ENCODE measurements at places on chromosomes 7 and 10.

DNA sequence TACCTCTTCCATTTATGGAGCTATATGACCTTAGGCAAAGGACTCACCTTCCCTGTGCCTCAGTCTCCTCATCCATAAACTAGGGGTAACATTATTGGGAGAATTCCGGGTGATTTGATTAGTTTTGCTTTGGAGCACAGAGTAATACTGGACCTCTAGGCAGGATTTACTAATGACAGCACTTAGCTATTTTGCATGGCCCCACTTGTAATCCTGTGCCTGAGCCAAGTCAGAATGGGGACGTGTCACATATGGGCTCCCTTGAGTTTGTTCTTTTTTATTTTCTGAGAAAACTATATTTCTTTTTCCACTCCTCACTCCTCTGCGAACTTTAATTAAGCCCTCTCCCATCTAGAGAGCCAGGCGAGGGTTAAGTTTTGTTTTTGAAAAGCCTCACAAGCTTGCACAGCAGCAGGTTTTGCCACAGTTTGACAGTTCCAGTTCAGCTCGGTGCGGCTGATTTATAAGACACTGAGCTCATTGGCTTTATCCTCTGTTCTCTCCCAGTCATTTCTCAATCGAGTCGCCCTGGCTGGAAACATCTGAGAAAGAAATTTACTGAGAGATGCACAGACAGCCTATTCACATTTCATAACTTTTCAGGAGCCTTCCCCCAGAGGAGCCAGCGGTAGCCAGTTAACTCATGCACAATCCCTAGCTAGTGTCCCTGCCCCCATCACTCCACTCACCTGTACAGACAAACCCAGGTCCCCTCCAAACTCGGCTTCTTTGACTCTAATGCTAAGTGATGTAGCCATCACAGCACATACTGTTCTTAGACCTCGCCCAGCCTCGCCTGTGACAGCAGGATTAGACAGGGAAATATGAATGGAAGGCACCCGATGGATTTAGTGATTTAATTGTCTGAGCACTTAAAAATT lies 441.9 kb upstream of the NPVF start:
- DNase-seq = no peak

DNA sequence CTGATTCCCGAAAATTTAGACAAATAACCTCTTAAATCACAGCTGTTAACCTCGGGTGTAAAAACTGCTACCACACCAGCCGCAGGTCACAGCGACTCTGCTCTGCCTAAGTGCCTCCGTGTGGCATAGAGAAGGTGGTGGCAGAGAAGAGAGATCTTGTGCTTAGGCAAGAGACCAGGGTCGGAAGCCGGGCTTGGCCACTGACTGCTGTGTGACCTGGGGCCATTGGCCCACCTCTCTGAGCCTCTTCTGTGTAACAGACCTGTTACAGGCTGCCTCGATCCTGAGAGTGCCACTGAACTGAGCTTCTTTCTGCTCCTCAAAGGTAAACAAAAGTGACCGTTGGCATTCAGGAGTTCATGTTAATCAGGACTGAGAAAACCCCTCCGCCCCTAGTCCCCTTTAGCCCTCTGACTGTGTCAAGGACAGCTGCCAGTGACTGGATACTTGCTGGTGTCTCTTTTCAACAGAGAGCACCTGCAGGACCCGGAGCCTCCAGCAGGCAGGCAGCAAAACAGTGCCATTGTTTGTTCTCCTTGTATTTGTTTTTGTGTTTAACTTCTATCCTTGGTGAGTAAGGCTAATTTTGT lies 36.5 kb downstream of the ZMIZ1 start:
- DNase-seq = no peak

DNA sequence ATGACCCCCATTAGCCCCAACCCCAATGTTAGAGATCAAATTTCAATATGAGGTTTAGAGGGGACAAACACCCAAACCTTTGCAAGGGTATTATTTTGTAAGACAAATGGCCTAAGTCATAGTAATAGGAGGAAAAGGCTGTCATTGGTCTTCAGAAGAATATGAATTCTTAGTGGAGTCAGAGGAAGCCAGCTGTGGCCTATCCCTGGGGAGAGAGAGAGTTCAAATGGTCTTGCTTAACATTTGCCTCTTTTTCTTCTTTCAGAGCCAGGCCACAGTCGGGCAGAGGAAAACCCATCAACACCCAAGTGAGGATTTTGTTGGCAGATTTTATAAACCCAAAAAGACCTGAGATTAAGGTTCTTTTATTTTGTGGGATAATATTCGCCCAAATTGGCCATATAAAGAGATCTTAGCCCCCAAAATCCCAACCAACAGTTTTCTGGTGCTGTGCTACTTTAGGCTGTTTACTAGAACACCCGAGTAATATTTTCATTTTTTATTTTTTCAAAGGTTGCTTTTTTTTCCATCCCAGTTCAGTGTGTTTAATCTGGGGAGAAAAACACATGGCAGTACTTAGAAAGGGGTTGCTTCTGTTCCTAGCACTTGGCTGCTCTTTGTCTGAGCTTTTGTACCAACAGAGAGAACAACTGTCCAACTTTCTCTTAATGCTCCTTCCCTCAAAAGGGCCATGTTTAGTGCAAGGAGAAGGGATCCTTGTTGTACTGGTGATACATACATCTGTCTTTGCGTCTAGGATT lies 26.8 kb upstream of the ARMC3 start:
- DNase-seq = no peak

DNA sequence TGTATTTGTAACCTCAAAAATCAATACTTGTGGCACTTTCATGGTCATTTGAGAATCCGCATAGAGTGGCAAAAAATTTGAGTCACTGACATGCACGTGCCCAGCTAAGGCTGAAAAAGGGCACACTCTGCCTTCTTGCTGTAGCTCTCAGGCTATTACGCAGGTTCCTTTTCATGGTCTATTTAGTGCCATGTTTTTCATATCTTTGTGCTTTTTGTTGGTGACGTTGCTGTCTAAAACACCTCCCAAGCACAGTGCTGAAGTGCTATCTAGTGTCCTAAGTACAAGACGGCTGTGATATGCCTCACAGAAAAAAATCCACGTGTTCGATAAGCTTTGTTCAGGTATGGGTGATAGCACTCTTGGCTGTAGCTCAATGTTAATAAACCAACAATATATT lies 50.9 kb downstream of the CREB3L2 start:
- DNase-seq = no peak

DNA sequence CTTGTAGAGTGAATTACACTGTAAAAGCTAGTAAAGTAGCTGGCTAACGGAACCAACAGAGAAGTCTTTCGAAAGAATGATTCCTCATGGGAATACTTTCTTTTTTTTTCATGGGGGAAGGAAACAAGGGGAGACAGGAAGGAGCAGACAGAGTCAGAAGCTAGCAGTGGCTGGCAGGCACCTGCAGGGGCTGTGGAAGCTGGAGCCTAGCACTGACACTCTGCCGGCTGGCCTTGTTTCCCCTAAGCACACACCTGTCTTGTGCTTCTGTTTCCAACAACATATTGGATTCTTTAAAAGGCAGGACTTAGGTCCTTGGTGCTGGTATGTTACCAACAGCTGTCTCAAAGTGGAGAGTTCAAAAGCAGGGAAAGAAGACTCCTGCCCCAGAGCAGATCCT lies 24.7 kb downstream of the NOD1 start:
- DNase-seq = no peak

GRCh38 chr10:90798482-90798881 lies 59.4 kb downstream of the HTR7 start:
- no peak for DNase-seq

DNA sequence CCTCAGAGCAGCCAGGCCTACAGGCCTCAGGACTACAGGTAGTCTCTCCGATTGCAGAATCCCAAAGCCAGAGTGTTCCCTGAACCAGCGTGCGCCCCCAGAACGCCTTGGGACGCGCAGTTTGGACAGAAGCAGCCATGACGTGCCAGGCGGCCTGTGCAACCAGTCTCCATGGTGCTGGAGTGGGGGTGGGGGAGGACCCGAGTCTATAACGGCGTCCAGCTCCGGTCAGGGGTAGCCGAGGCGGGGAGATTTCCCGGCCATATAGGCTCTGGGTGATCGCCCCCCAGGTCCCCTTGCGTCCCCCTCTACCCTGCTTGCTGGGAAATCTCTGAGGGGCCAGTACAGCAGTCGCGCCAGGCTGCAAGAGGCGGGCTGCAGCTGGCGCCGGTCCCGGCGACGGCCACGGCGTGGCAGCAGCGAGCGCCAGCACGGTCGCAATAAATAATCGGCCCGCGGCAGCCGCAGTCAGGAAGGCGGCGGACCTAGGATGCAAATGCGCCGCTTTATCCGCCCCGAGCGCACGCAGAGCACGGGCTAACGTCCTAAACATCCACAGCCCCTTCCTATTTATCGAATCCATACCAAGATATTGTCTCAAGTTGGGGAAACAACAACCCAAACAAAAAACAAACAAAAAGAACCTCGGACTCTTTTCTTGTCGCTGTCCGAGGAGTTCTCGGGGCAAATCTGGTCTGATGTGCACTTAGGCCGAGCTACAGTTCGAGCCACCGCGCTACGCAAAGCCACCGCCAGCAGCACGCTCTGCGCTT lies 1.6 kb downstream of the HOXA3 start:
- peak; percentile 81 for DNase-seq

DNA sequence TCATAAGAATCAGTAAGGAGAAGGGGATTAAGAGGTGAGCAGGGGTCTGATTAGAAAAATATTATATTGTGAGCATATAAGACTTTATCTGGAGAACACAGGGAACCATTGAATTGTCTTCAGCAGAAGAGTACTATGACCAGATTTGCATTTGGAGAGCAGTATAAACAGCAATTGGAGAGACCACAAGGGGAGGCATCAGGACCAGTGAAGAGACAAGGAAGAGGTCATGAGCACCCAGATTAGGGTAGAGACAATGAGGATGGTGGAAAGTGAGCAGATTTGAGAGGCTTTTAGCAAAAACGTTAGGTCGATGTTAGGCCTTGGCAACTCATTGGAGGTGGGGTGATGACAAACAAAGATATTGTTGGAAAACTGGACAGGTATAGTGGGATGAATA lies 13.0 kb upstream of the SMIM30 start:
- DNase-seq = no peak

GRCh38 chr10:80280071-80280800 lies 9.2 kb downstream of the MAT1A start:
- DNase-seq = no peak

- no peak for DNase-seq
Measured at GRCh38 chr10:14611968-14612693, 162.6 kb downstream of the FAM107B start.

DNA sequence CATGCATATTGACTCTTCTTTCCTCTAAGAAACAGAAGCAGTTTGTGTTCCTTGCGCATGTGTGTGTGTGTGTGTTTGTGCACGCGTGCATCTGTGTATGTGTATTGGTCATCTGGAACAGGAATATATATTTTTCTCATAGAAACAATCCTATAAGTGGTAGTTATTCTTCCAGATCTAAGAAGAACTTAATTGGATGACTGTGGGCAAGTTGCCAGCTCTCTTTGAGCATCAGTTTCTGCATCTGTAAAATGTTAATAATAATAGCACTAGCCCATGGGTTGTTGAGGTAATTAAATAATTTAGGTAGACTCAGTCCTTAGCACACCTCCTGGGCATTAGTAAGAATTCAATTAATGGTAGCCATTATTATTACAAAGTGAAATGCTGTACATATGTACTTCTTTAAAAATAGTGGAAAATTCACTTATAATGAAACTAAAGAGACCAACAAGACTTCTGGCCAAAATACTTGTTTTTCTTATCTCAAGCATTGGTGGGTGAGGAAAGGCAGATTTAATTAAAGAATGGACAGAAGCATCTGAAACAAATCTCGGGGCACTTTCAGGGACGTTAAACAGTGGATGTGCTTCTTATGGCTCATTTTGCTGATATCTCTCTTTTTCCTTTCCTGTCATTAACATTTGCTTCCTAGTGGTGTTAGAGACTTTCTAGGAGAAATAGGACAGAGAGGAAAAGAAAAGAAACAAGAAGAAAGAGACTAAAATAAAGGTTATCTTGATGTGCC lies 124.9 kb upstream of the HABP2 start:
- peak; percentile 0 for DNase-seq

DNA sequence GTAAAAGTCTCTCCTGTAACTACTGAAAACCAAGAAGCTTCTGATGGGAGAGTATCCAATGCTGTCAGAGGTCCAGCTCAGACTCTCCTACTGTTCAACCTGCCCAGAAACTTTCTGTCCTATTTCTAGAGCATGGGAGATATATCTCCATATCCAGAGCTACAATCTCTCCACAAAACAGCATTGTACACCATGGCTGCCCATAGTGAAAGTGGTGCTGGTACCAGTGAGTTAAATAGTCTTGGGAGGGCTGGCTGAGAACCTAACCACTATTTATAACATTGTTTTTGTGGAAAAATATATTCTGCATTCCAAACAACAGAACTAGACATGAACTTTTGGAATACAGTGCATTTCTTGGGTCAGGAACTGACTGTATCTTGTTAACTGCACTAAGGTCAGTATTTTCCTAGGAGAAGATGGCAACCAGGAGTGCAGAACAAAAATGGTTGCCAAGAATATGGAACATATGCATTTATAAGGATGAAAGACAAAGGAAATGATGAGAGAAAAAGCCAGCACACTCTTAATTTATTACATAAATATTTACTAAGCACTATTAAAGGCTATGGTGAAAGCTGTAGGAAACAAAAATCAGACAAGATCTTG lies 91.9 kb downstream of the ZNF438 start:
- no peak for DNase-seq

- no peak for DNase-seq
Measured at GRCh38 chr7:142812437-142813215, 41.9 kb downstream of the PRSS2 start.

GRCh38 chr7:8128449-8129317 lies 133.3 kb downstream of the ICA1 start:
- DNase-seq = no peak

GRCh38 chr10:73998929-73999691 lies 1.2 kb downstream of the VCL start:
- peak; percentile 44 for DNase-seq

DNA sequence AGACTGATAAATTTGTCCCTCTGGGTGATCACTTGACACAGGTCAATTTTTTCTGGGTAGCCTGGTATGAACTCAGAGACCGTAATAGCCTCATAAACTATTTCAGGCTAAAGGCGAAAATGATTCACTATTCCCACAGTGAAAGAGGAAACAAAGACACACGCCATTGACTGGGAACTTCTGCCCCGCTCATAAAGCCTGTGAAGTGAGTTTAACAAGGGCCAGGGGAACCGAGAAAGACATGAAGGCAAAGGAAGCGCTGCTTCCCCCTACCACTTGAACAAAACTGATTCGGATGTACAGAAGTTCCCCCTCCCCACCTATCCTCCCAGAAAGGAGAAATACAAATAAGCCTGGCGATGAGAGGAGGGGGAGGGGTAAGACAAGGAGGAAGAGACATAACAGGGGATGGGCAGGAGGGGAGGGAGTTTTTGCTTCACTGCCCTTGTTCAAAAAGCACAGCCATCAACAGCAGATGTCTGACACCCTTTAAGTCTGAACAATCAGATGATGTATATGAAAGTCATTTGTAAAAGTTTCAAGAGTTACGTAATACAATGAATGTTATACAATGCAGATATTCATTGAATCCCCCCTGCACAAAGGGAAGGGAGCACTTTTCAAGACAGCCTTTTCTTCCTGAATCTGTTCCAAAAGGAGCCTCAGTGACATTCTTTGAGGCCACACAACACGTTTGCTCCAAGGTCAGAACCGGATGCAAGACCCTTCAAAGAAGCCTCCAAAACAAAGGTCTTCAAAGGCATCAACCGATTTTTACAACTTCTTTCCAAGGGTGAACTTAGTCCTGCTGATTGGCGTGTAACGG lies 734 bp downstream of the ABCB4 start:
- DNase-seq = no peak

GRCh38 chr10:28728366-28728765 lies 51.0 kb downstream of the BAMBI start:
- no peak for DNase-seq
